ENCODE measurements at places on chromosomes 16 and 17. TPM values are rescaled to one million over a fixed set of nuclear protein-coding genes. Genes with fewer than 3 reads are reported as not detected.

CCL17 gene
- total RNA-seq = not detected

NETO2 gene
- 1.7 TPM for total RNA-seq

DNA sequence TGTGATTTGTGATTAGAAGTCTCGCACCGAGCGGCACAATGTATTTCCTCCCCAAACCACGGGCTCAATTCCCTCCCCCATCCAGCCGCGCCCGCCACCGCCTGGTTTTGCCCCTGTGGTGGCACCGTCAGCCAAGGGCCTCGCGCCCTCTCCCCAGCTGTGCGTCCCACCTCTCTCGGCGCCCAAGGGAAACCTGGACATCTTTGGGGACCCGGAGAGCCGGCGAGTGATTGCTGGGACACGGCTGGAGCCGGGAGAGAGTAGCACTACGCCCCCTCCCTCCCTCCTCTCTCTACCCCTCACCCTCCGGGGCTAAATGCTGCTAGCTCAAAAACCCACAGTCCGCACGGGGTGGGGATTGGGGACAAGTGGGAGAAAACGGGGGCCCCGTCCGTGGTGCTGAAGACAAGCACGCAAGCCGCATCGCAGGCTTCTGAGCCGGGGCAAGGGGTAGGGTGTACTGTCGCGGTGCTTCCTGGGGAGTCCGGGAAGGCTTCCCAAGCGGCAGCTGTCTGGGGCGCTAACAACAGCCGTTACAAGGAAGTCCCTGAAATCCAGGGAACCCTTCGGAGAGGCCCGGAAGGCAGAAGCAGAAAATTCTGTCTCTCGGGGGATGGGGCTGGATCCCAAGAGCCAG lies 1.4 kb downstream of the CBLN1 start:
- no peaks in the 10 kb centered on the region for H3K27me3 ChIP-seq
- H3K27ac ChIP-seq = no peak overlapping the region
- no peak overlapping the region for H3K4me3 ChIP-seq
- peaks cover 41% of the 10 kb centered on the region for H3K4me1 ChIP-seq

GRCh38 chr17:15036238-15036637 lies 228.9 kb downstream of the PMP22 start:
- no peak overlapping the region for H3K27ac ChIP-seq
- H3K27me3 ChIP-seq = no peaks in the 10 kb centered on the region
- no peak overlapping the region for H3K4me3 ChIP-seq
- H3K4me1 ChIP-seq = no peaks in the 10 kb centered on the region

DNA sequence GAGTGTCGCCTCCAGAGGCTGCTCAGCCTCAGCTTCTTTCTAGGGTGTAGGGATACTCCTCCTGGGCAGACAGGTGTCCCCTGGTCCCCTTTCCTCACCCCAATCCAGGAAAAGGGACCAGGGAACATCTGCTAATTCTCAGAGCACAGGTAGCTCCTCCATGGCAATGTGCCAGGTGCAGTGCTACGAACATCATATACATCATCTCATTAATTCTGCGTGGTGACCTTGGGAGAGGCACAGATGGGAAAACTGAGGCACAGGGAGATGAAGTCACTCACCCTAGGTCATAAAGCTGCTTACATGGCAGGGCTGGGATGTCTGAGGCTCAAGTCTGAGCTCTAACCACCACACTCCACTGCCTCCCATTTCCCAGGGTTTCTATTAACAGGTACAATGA lies 11.7 kb downstream of the HDAC5 start:
- H3K4me3 ChIP-seq = peak overlapping the region; percentile 44
- peak overlapping the region; percentile 86 for H3K27ac ChIP-seq
- H3K27me3 ChIP-seq = no peaks in the 10 kb centered on the region
- DNase-seq = no peak

DNA sequence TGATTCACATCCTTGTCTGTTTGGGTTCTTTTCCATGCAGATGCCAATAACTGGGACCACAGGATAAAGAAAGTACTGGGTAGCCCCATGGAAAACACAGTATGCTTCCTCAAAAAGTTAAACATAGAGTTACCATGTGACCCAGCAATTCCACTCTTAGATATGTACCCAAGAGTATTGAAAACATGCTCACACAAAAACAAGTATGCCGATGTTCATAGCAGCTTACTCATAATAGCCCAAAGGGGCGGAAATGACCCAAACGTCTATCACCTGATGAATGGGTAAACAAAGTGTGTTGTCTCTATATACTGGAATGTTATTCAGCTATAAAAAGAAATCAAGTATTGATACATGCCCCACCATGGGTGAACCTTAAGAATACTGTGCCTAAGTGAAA lies 55.4 kb downstream of the CYB5B start:
- H3K4me3 ChIP-seq = no peak overlapping the region
- no peaks in the 10 kb centered on the region for H3K27me3 ChIP-seq
- H3K36me3 ChIP-seq = no peaks in the 10 kb centered on the region
- H3K27ac ChIP-seq = no peak overlapping the region
- DNase-seq = no peak
- H3K4me1 ChIP-seq = no peaks in the 10 kb centered on the region

DNA sequence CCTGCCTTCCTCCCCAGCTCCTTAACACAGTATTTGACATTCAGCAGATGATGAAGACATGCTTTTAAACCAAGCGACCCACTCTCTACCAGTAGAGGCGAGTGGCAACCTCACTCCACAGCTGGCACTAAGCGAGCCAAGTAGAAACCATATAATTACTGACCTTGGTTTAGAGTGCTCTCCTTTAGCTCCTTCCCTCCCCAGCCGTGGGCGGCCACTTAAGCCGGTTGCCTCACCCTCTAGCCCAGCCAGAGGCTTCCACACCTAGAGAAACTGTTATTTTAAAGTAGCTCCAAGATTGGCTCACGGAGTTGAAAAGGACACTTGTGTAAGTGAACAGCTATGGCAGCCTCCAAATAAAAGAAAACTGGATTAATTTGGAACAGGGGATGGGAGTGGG lies 109.1 kb upstream of the CRHR1 start:
- H3K27me3 ChIP-seq = no peaks in the 10 kb centered on the region
- H3K27ac ChIP-seq = no peak overlapping the region
- no peak for DNase-seq
- no peaks in the 10 kb centered on the region for H3K36me3 ChIP-seq
- no peaks in the 10 kb centered on the region for H3K4me1 ChIP-seq

DNA sequence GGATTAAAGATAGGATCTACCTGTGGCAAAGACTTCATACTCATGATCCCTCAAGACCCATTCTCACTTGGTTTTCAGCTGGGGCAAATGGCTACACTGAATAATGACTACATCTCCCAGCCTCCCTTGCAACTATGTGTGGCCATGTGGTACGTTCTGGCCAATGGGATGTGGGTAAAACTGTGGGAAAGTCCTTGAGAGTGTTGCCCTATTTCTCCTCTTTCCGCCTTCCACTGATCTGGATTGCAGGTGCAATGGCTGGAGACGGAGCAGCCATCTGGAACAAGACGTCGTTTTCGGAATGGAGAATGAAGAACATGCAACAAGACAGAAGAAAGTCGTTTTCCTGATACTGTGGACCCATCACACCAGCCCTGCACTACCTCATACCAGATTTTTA lies 48.5 kb downstream of the HAPSTR1 start:
- DNase-seq = no peak
- H3K36me3 ChIP-seq = no peaks in the 10 kb centered on the region
- no peaks in the 10 kb centered on the region for H3K4me1 ChIP-seq
- no peaks in the 10 kb centered on the region for H3K27me3 ChIP-seq
- no peak overlapping the region for H3K4me3 ChIP-seq
- H3K27ac ChIP-seq = no peak overlapping the region

GRCh38 chr16:50197582-50197981 lies 44.5 kb downstream of the TENT4B start:
- H3K36me3 ChIP-seq = no peaks in the 10 kb centered on the region
- H3K4me3 ChIP-seq = no peak overlapping the region
- H3K27ac ChIP-seq = no peak overlapping the region
- no peak for DNase-seq

GRCh38 chr17:68210570-68211315 lies 37.1 kb upstream of the AMZ2 start:
- no peak for DNase-seq
- no peaks in the 10 kb centered on the region for H3K4me1 ChIP-seq
- H3K4me3 ChIP-seq = no peak overlapping the region

- no peak overlapping the region for H3K27ac ChIP-seq
- no peak for DNase-seq
- H3K36me3 ChIP-seq = no peaks in the 10 kb centered on the region
- no peaks in the 10 kb centered on the region for H3K4me1 ChIP-seq
- H3K27me3 ChIP-seq = no peaks in the 10 kb centered on the region
- no peak overlapping the region for H3K4me3 ChIP-seq
Measured at GRCh38 chr17:49890852-49891251, 43.0 kb upstream of the TAC4 start.

Measured in Peyer's patch (tissue), 4 donors.